A172 (cell line): ENCODE measurements at places on chromosomes 13 and 19. TPM values are rescaled to one million over a fixed set of nuclear protein-coding genes. Genes with fewer than 3 reads are reported as not detected.

Gene ERICH4
- total RNA-seq: not detected in 2 replicates

- no peak for DNase-seq
Observed at GRCh38 chr13:108508263-108508662, 121.1 kb upstream of the MYO16 start.

GRCh38 chr13:37127691-37128241 is 22.3 kb upstream of the CSNK1A1L start:
- no peak for DNase-seq

- no peak for DNase-seq
Observed at GRCh38 chr19:31907661-31908060, 437.7 kb upstream of the ZNF507 start.
